ENCODE measurements at places on chromosomes 6 and 20. TPM values are rescaled to one million over a fixed set of nuclear protein-coding genes. Genes with fewer than 3 reads are reported as not detected.

SLC2A10 gene
- 8.8 TPM for total RNA-seq

MYMX gene
- 0.98 TPM for total RNA-seq

ARMC2 gene
- total RNA-seq = 0.96 TPM

RNF144B gene
- total RNA-seq = 75.1 TPM

TPBG gene
- total RNA-seq = 16.3 TPM

ALDH8A1 gene
- total RNA-seq = 0.48 TPM

TREML1 gene
- total RNA-seq = not detected

KIAA1755 gene
- total RNA-seq = 0.19 TPM

MAP7 gene
- total RNA-seq = 0.65 TPM

SLC22A2 gene
- not detected for total RNA-seq

CGA gene
- not detected for total RNA-seq

POU5F1 gene
- total RNA-seq = not detected

CALHM6 gene
- total RNA-seq = 0.33 TPM

FERMT1 gene
- 0.65 TPM for total RNA-seq

ASF1A gene
- 23.8 TPM for total RNA-seq

HEY2 gene
- total RNA-seq = 0.33 TPM

BMP2 gene
- 34.2 TPM for total RNA-seq

All from vein endothelial cell (primary cell).